Thyroid gland (tissue), 4 donors: ENCODE measurements at places on chromosomes 2 and 18.

DNA sequence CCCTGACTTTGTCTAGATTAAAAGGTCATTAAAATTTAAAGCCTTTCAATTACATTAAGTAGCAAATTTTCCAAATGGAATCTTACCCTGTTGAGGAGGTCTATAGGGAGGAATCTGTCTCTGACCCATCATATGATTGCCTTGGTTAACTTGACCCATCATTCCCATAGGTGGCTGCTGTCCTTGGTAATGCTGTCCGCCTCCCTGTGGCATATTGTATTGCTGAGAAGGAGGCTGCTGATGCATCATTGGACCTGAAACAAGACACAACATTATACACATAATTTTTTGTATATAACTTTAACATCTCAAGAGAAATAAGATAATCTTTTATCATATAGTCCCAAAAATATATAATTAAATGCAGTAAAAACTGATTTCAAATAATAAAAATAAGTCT is 51.2 kb downstream of the SS18 start:
- DNase-seq, result no peak
- H3K4me3 ChIP-seq, result no peak overlapping the region
- no peak overlapping the region for H3K27ac ChIP-seq
- no peaks in the 10 kb centered on the region for H3K27me3 ChIP-seq

DNA sequence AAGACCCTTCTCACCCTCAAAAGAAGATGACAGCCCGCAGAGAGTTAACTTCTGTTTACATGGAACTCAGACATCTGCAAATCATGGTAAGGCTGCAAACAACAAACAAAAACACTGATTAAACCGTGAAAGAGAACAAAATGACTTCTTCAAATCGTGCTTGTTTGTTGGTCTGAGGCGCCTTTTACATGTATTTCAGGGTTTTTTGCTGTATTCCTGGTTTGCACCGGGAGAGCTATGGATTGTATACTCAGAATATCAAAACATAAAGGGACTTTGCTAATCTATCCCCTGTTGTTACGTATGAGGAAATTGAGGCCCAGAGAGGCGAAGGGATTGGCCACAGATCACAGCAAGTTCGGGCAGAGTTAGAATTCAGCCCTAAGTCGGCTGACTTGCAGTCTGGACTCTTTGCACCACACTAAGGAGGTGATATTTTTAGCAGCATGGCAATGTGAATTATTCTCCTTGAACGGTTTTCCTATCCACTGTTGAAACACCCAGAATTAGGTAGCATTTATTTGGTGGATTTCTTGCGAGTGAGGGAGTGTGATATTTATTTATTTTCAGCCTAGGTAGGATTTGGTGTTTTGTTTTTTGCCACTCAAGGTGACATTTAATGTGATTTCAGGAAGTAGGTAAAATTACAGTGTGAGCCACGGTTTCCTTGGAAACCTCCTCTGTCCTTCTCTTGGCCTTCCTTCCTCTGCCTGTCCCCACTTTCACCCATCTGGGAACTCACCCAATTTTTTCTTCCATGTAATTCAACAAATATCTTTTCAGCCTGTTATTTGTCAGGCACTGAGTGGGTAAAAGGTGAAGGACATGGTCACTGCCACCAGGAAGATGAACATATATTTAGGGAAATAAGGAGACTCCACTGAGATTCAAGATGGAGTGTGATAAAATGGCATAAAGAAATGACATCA is 980 bp upstream of the PDE6D start:
- H3K4me3 ChIP-seq, result peak overlapping the region; percentile 91
- no peak for DNase-seq
- no peaks in the 10 kb centered on the region for H3K36me3 ChIP-seq
- H3K27ac ChIP-seq, result peak overlapping the region; percentile 59

GRCh38 chr18:52979892-52980291 is 639.9 kb downstream of the DCC start:
- no peak overlapping the region for H3K4me3 ChIP-seq
- DNase-seq, result no peak
- H3K27ac ChIP-seq, result no peak overlapping the region
- H3K27me3 ChIP-seq, result no peaks in the 10 kb centered on the region
- no peaks in the 10 kb centered on the region for H3K36me3 ChIP-seq

DNA sequence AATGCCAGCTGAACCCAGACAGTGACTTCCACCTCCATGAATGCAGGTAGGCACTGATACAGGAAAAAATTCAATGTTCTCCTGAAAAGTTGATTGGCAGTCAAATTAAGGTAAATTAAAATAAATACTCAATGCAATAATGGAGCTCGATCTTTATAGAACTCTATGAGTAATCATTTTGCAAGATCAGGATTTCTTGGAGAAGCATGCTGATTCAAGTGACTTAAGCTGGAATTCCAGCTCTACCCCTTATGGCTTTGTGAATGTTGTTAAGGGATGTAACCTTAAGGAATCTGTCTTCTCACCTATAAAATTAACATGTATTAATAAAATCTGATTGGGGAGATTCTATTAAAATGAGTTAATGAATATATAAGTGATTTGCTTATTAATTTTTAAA is 145.1 kb downstream of the QPCT start:
- H3K27me3 ChIP-seq, result no peaks in the 10 kb centered on the region
- no peaks in the 10 kb centered on the region for H3K36me3 ChIP-seq
- no peak overlapping the region for H3K27ac ChIP-seq
- H3K4me3 ChIP-seq, result no peak overlapping the region

GRCh38 chr2:200405599-200406298 is 99.3 kb downstream of the SPATS2L start:
- H3K27me3 ChIP-seq, result no peaks in the 10 kb centered on the region
- H3K36me3 ChIP-seq, result no peaks in the 10 kb centered on the region
- peak overlapping the region; percentile 44 for H3K27ac ChIP-seq
- DNase-seq, result no peak
- H3K4me3 ChIP-seq, result no peak overlapping the region

DNA sequence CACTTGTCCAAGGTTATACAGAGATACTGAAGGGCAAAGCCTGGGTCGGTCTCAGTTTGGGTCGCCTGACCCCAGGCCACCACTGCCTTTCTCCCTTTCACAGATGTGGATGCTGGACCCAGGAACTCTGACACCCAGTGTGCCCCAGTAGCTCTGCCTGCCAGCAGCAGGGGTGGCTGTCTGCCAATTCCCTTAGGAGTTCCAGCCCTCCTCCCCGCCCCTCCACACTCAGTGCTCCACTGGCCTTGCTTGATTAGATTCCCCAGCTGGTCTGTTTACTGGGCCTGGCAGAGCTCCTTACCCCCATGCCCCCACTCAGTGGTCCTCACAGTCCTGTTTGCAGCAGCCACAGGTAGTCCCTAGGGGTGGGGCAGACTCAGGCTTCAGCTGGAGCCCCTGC is 75.5 kb downstream of the NPAS2 start:
- H3K27ac ChIP-seq, result peak overlapping the region; percentile 34
- DNase-seq, result peak; percentile 94
- no peak overlapping the region for H3K4me3 ChIP-seq
- peaks cover 20% of the 10 kb centered on the region for H3K4me1 ChIP-seq
- no peaks in the 10 kb centered on the region for H3K27me3 ChIP-seq

- no peaks in the 10 kb centered on the region for H3K4me1 ChIP-seq
- no peak overlapping the region for H3K27ac ChIP-seq
- no peak overlapping the region for H3K4me3 ChIP-seq
- no peaks in the 10 kb centered on the region for H3K36me3 ChIP-seq
- H3K27me3 ChIP-seq, result no peaks in the 10 kb centered on the region
- no peak for DNase-seq
Observed at GRCh38 chr2:229348128-229348527, 77.0 kb upstream of the PID1 start.

- H3K4me3 ChIP-seq, result no peak overlapping the region
- no peaks in the 10 kb centered on the region for H3K27me3 ChIP-seq
- no peak overlapping the region for H3K27ac ChIP-seq
- no peaks in the 10 kb centered on the region for H3K4me1 ChIP-seq
- DNase-seq, result no peak
Observed at GRCh38 chr2:179898873-179899272, 37.5 kb upstream of the ZNF385B start.

GRCh38 chr2:162028511-162028910 is 45.5 kb downstream of the DPP4 start:
- H3K4me3 ChIP-seq, result no peak overlapping the region
- DNase-seq, result no peak
- no peaks in the 10 kb centered on the region for H3K27me3 ChIP-seq
- H3K36me3 ChIP-seq, result no peaks in the 10 kb centered on the region
- H3K4me1 ChIP-seq, result no peaks in the 10 kb centered on the region

- no peak for DNase-seq
- no peaks in the 10 kb centered on the region for H3K27me3 ChIP-seq
Observed at GRCh38 chr2:215884451-215885087, 128.8 kb downstream of the MREG start.

DNA sequence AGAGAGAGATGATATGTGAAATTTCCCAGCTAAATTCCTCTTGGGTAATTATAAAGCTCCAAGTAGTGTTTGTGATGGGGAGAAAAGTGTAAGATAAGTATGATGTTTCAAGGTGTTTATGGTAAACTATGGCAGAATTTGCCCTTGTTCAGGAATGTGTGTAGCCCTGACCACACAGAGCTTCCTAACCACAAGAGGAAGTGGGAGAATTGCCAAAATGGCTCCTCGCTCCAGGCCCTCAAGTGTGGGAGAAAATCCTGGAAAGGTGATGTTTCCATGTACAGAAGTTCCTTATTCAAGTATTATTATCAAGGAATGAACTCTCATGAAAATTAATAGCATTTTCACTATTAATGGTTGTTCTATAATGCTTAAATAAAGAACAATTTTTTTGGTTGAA is 878.3 kb downstream of the TDRD15 start:
- no peak overlapping the region for H3K4me3 ChIP-seq
- no peaks in the 10 kb centered on the region for H3K4me1 ChIP-seq
- no peak overlapping the region for H3K27ac ChIP-seq

- no peaks in the 10 kb centered on the region for H3K36me3 ChIP-seq
- H3K4me1 ChIP-seq, result peaks cover 4% of the 10 kb centered on the region
- no peak overlapping the region for H3K27ac ChIP-seq
Observed at GRCh38 chr2:10987861-10988260, 76.1 kb downstream of the KCNF1 start.

- peak overlapping the region; percentile 98 for H3K27ac ChIP-seq
- DNase-seq, result no peak
- H3K4me3 ChIP-seq, result peak overlapping the region; percentile 55
- H3K4me1 ChIP-seq, result peaks cover 8% of the 10 kb centered on the region
- no peaks in the 10 kb centered on the region for H3K36me3 ChIP-seq
Observed at GRCh38 chr18:3447068-3447894, 2.7 kb upstream of the TGIF1 start.

- no peak overlapping the region for H3K4me3 ChIP-seq
- no peak overlapping the region for H3K27ac ChIP-seq
- H3K4me1 ChIP-seq, result no peaks in the 10 kb centered on the region
Observed at GRCh38 chr2:74747411-74748080, 86.4 kb upstream of the HK2 start.

GRCh38 chr2:200174433-200175216 is 131.9 kb upstream of the SPATS2L start:
- no peaks in the 10 kb centered on the region for H3K36me3 ChIP-seq
- H3K4me1 ChIP-seq, result no peaks in the 10 kb centered on the region
- H3K27ac ChIP-seq, result no peak overlapping the region
- no peak for DNase-seq
- H3K27me3 ChIP-seq, result no peaks in the 10 kb centered on the region

- H3K36me3 ChIP-seq, result no peaks in the 10 kb centered on the region
- no peaks in the 10 kb centered on the region for H3K27me3 ChIP-seq
- no peak for DNase-seq
- no peak overlapping the region for H3K4me3 ChIP-seq
- no peak overlapping the region for H3K27ac ChIP-seq
- peaks cover 53% of the 10 kb centered on the region for H3K4me1 ChIP-seq
Observed at GRCh38 chr18:77110936-77111335, 21.6 kb downstream of the MBP start.

GRCh38 chr2:170277951-170278350 is 100.0 kb downstream of the MYO3B start:
- H3K4me1 ChIP-seq, result no peaks in the 10 kb centered on the region
- no peak for DNase-seq
- H3K36me3 ChIP-seq, result no peaks in the 10 kb centered on the region
- H3K27ac ChIP-seq, result no peak overlapping the region

DNA sequence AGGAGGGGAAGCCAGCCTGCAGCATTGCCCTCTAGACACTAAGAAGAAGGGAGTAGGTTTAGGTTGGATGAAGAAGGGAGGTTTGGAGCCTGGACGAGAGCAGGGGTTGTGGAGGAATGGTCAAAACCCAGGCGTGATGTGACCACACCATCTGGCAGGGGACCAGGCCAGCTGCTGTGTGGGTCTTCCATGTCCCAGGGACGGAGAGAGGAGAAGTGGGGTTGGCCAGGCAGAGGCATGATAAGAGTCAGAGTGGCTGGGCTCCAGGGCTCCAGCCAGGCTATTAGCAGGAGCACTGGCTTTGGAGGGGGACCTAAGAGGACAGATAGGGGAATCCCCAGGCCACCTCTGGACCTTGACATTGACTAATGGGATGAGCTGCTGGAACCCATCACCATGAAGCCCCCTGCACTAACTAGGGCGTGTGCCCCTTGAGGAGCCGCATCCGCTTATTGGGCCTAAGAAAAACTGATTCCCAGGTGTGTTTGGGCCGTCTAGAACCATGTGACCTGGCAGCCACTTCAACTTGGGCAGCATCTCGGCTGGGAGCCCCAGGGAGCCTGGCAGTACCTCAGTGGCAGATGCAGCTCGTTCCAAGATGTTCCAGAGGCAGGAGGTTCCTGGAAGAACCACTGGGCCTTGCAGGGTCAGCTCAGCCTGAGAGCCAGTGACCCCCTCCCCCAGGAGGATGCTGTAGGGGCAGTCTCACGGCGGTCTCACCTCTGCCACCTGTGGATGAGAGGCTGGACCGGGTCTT is 235.1 kb downstream of the AGAP1 start:
- DNase-seq, result no peak
- H3K36me3 ChIP-seq, result no peaks in the 10 kb centered on the region
- no peak overlapping the region for H3K27ac ChIP-seq
- no peaks in the 10 kb centered on the region for H3K27me3 ChIP-seq
- peaks cover 5% of the 10 kb centered on the region for H3K4me1 ChIP-seq
- no peak overlapping the region for H3K4me3 ChIP-seq

- DNase-seq, result peak; percentile 54
- H3K27ac ChIP-seq, result no peak overlapping the region
- H3K4me3 ChIP-seq, result no peak overlapping the region
- no peaks in the 10 kb centered on the region for H3K36me3 ChIP-seq
- peaks cover 28% of the 10 kb centered on the region for H3K4me1 ChIP-seq
Observed at GRCh38 chr2:28592481-28592880, 96.6 kb downstream of the PLB1 start.

DNA sequence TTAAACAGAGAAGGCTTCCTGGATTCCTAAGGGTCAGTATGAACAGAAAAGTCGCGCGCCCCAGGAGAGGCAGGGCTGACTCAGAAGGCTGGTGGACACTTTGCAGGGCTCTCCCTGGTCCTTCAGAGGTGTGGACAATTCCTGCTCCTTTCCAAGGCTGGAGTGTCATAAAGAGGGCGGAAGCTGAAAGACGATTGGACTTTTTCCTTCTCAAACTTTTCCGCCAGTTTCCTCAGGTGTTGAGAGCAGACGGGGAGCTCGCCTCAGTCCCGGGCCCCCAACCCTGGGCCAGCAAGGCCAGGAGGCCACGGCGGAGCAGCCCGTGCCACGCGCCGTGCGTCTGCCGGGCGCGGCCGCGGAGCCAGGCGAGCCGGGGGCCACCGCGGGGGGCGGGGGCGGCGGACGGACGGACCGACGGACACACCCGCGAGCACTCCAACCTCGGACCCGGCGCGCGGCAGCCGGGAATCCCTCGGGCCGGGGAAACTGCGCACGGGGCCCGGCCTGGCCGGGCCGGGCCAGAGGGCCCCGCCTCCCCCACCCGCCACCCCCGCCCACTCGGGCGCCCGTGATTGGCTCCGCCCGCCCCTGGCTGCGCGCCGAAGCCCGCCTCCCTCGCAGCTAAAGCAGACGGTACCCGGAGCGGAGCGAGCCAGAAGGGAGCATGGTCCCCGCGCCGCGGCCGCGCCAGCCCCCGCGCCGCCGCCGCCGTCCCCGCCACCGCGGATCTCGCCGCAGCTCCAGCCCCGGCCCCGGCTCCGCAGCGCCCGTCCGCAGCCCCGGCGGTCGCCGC is at the start of gene KLHL29:
Gene KLHL29, plus strand, starts transcription at position 629 of the 793 bp plus-strand sequence. CDS start 177,018 bp downstream, outside the sequence.
- peaks cover 23% of the 10 kb centered on the region for H3K27me3 ChIP-seq
- peaks cover 23% of the 10 kb centered on the region for H3K4me1 ChIP-seq
- peak; percentile 79 for DNase-seq
- peak within 1 kb of the TSS; percentile 38 for H3K27ac ChIP-seq
